ENCODE measurements at places on chromosomes 16 and 17.
A peak's percentile ranks its signal among the peaks of the same experiment; 100 is the strongest.

DNA sequence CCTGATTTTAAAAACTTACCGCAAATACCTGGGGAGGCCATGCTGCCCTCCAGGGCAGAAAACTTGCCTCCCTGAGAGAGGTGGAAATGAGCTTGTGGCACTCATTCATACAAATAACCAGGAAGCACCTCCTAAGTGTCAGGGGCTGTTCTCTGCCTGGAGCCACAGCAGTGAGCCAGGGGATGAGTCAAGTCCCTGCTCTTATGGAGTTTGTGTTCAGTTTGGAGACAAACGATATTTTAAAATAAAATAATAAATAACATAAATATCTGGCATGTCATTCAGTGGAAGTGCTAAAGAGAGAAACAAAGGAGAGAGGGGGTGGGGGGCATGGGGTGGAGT is 313.8 kb downstream of the C16orf95 start:
- DNase-seq: no peak

DNA sequence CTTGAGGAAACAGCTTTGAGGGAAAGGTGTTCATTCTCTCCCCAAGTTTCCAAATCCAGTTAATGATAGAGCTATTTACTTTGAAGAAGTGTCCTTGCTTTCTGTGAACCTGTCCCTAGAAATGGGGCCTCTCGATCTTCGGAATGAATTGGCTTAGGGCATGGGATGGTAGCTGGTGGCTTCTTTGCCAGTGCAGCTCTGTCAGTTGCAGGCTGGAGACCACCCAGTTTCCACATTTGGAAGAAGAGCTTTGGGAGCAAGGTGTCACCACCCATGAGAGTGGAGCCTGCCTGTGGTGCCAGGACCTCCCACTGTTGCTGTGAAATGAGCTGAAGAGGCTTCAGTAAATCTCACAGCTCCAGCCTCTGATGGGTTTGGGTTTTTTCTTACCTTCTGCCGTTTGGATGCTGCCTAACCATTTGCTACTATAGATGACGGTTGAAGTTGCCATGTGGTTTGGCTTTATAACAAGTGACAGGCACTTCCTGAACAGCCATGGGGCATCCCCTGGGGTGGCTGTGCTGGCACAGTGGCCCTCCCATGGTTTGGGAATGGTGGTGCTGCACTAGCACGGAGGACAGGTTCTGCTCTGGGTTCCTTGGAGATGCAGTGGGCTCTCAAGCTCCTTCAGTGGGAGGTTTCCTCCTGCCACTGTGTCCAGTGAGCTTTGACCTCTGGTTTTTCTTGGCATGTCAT is 19.5 kb upstream of the SLC5A10 start:
- DNase-seq: no peak

GRCh38 chr17:40450175-40450574 is 6.9 kb downstream of the IGFBP4 start:
- DNase-seq: no peak

- DNase-seq: no peak
Measured at GRCh38 chr16:68373528-68374245, 62.9 kb downstream of the PRMT7 start.

DNA sequence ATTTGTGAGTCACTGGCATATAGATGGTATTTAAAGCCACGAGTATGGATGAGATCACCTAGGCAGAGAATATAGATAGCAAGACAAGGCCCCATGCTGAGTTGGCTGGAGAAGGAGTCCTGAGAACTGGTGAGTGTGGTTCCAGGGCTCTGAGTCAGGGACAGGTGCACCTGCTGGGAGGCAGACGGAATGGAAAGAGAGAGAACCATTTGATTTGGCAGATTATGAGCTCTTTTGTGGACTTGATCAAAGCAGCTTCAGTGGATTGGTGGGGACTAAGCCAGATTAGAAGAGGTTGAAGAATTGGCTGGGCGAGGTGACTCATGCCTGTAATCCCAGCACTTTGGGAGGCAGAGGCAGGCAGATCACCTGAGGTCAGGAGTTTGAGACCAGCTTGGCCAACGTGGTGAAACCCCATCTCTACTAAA is 4.3 kb upstream of the C16orf92 start:
- peak; percentile 66 for DNase-seq

GRCh38 chr17:79065105-79065670 is 9.4 kb upstream of the ENGASE start:
- DNase-seq: peak; percentile 21

DNA sequence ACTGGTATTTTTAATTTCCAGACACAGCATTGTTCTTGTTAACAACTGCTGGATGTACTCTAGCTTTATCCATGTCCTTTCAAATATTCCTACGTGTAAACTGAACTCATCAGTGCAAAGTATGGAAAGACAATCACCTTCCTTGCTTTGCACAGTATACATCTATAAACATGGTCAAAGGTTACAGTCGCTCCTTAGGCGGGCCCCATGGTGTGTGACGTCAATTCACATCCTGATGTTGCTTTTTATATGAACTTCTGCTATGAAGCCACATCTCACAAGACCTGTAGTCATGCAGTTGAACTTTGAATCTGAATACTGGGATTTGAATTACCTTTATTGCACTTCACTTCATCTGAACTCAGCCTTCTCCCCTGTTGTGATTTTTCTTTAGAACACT is 447.6 kb upstream of the PSMD7 start:
- DNase-seq: no peak

GRCh38 chr17:27283060-27283459 is 10.9 kb upstream of the WSB1 start:
- no peak for DNase-seq

DNA sequence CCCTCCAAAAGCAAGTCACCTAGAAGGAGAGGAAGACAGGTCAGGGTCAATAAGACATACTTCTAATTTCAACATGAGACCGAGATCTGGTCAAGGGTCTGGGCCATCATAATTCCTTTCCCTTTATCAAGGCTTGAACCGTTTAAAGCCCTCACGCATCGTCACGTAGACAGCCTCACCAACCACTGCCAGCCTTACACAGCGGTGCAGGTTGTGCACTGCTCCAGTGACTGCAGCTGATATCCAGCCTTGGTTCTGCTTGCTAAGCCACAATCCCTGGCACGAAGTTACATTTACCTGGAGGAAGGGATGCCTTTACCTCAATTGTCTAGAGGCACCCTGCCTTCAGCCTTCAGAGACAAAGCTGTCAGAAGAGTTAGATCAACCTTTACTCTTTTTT is 85.1 kb downstream of the MYH11 start:
- no peak for DNase-seq

- DNase-seq: no peak
Measured at GRCh38 chr16:57572978-57573728, 30.7 kb downstream of the ADGRG5 start.

GRCh38 chr16:49980166-49980565 is 44.9 kb upstream of the CNEP1R1 start:
- no peak for DNase-seq

DNA sequence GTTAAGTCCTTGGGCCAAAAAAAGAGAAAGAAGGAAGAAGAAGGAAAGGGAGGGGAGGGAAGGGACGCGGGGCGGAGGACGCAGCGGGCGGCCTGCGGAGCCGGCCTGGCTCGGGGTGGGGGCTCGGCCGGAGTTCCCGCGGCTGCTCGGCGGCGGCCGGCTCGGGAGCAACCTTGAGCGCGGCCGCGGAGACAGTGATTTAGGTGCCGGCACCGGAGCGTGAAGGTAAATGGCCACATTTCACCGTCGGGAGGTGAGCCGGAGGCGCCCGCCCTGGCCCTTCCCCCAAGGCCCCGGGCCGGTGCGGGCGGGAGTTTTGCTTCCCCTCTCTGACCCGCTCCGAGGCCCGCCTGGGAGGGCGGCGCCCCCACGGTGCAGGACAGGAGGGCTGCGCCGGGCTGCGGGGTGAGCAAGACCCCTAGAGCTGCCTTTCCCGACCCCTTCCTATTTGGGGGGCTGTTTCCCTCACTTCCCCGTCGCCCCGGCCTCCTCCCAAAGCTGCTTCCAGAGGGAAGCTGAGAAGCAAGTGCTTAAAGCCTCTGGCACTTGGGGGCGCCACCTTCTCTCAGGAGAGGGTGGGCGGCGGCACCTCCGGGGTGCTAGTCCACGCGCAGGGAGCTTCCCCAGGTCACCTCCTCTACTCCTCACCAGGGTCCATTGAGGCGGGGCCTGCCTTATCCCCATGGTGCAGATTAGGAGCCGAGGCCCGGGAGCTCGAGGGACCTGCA is 56.5 kb downstream of the MRM1 start:
- no peak for DNase-seq

DNA sequence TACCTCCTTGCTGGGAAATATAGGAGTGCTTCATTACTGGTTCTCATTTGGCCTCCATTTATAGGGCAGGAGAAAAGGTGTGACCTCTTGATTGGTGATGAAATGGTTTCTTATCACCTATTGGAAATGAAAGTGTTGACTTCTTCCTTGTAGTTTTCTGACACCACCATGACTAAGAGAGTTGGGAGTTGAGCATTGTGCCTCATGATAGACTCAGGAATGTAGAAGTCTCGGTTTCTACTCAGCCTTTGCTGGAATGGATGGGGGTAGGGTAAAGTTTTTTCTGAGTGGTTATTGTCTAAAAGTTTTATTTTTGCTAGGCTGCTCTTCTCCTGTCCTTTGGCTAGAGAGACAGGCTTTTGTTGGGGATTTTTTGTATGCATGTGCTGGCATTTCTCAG is 117.4 kb downstream of the PHKB start:
- peak; percentile 19 for DNase-seq

- peak; percentile 9 for DNase-seq
Measured at GRCh38 chr17:61076621-61077031, 323.0 kb upstream of the TBX2 start.

DNA sequence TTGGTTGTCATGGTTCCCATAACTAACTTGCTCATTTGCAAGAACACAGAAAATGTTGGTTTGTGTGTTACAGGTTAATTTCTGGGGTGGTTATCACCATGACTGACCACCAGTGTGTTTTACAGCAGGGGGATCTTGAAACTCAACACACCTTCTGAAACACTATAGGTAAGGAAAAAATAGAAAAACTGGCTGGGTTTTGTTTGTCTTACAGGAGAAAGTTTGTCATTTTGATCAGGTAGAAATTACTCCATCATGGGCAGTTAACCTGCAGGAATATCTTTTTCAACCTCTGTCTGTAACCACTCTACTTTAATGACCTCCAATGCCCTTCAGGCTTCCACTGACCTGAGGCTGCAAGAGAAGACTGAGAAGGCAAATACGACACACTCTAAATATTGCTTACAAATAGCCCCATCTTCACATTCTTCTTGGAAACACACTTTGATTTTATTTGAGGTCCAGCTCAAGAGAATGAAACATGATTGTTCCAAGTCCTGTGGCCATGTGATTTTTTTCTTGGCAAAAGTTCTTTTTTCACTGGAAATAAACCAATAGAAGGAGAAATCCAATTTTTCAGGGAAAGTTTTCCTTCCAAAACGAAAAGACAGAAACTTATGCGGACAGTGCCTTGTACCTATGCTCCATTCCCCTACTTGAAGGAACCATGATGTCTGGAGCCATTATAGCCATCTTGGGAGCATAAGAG is 428.7 kb upstream of the SALL1 start:
- no peak for DNase-seq
